Fibroblast of pulmonary artery (primary cell): ENCODE measurements at places on chromosomes 16 and 17.

GRCh38 chr17:81097134-81097942 is 62.4 kb downstream of the BAIAP2 start:
- DNase-seq = peak; percentile 83

DNA sequence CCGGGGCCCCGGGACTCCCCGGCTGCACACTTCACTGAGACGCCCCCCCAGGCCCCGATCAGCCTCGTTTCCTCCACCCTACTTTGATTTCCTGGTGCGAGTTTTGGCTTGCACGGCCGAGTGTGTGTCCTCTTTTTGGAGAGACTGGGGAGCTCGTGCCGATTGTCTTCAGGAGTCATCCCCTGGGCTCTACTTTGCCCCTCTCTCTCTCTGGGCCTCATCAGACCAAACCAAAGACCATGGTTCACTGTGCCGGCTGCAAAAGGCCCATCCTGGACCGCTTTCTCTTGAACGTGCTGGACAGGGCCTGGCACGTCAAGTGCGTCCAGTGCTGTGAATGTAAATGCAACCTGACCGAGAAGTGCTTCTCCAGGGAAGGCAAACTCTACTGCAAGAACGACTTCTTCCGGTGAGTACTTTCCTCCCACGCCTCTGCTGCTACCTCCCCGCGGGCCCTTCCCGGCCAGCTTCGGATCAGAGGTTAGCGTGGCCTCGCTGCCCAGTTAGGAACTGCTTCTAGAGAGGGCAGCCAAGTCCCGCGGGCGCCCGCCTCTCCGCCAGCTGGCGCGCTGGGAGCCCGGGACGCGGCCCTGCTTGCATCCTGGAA is 787 bp downstream of the LHX1 start:
- DNase-seq = peak; percentile 45

DNA sequence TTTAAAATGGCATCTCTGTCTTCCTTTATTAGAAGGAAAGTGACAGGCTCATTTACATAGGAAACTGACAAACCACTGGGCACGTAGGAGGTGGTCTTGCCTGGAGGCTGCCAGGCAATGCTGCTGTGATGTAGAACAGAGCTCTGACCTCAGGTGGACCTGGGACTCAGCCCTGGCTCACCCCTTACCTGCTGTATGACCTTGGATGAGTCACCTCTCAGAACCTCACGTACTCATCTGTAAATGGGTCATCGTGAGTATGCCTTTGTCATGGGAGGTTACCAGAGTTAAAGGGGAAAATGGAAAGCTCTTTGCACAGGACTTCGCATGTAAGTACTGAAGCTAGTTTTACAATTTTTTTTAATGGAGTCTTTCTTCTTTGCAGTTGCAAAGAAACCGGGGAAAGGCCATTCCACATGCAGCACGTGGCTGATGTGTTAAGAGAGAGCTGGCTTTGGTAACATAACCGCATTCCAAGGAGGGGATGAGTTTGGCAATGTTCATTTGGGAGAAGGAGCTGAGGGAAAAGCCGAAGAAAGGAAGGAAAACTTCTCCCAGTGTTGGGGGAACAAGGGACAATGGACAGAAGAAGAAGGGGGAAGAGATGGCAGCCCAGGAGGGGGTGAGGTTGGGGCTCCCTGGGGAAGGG is 37.4 kb upstream of the LONP2 start:
- peak; percentile 32 for DNase-seq

- no peak for DNase-seq
Measured at GRCh38 chr17:21545064-21545463, 147.3 kb upstream of the KCNJ18 start.

DNA sequence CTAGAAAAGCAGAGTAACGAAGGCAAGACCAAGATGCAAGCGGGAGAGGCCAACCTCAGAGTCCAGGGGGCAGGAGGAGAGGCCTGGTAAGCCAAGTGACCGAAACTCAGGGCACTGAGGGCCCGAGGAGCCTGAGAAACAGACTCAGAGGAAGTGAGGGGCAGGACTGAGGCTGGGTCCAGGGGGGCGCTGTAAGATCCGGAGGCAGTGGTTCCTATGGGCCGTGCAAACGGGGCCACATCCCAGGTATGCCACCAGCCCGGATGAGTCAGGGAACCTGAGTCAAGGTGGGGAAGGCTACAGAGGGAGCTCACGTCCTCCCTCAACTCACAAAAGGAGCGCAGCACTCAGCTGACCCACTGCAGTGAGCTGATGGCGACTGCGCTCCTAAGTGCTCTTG is 8.3 kb downstream of the ZDHHC7 start:
- DNase-seq = no peak

DNA sequence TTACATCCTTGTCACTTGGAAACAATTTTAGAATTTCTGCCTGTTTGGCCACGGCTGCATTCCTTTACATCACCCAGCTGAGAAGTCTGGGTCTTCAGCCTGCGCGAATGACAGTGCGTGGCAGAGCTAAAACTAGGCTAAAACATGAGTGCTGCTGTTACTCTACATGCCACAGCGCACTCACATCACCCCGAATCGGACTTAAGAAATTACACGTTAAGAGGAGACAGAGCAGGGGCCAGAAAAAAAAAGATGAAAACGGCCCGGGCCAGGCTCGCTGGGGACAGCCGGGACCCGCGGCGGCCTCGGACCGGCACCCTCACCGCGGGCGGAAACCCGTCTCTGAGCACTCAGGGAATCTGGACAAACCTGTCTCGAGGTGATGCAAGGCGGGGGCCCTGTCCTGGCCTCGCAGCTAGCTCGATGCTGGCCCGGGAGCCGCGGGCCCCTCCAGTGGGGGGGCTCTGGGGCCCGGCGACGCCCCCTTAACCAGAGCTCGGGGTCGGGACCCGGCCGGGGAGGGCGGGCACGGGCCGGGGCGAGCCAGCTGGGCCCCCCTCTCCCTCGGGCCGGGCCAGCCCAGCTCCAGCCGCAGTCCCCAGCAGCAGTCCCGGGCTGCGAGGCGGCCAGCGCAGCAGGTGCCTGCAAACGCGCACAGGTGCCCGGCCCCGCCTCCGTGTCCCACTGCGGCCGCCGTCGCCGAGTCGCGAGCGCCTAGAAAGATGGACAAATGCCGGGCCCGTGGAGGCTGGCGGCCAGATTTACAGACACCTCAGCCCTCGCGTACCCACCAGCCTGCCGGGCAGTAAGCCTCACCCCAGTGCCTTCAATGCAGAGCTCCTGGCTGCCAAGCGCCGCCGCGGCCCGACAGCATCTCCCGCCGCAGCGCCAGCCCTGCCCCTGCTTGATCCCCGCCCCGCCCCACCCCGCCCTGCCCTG is at the start of gene AKTIP:
Gene AKTIP, minus strand, starts transcription at position 879 of the 939 bp plus-strand sequence. CDS start 2,950 bp downstream, outside the sequence.
- peak; percentile 33 for DNase-seq

GRCh38 chr16:67084345-67085028 is 25.3 kb upstream of the PHAF1 start:
- peak; percentile 26 for DNase-seq

- peak; percentile 33 for DNase-seq
Measured at GRCh38 chr17:66304304-66305174, 2.1 kb downstream of the PRKCA start.

DNA sequence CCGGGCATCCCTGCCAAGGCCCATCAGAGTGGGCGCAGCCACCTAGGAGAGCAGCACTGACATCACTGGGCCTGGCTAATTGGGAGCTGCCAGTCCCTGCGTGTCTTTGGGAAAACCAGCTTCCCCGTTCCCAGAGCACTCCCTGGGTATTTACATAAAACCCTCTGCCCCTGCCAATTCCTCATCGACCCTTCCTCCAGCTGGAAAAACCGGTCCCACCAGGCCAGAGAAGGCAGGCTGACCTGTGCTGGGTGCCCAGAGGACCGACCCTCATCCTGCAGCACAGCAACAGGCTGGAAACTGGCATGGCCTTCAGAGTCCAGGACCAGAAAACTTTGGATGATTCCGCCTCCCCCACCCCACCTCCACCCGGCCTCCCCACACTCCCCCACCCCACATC is 8.2 kb upstream of the FOXN1 start:
- no peak for DNase-seq

GRCh38 chr17:32933881-32934280 is 5.9 kb downstream of the TMEM98 start:
- DNase-seq = no peak

- peak; percentile 80 for DNase-seq
Measured at GRCh38 chr17:49739641-49740271, 24.2 kb downstream of the FAM117A start.

GRCh38 chr17:72989074-72989610 is 103.3 kb downstream of the SLC39A11 start:
- no peak for DNase-seq

DNA sequence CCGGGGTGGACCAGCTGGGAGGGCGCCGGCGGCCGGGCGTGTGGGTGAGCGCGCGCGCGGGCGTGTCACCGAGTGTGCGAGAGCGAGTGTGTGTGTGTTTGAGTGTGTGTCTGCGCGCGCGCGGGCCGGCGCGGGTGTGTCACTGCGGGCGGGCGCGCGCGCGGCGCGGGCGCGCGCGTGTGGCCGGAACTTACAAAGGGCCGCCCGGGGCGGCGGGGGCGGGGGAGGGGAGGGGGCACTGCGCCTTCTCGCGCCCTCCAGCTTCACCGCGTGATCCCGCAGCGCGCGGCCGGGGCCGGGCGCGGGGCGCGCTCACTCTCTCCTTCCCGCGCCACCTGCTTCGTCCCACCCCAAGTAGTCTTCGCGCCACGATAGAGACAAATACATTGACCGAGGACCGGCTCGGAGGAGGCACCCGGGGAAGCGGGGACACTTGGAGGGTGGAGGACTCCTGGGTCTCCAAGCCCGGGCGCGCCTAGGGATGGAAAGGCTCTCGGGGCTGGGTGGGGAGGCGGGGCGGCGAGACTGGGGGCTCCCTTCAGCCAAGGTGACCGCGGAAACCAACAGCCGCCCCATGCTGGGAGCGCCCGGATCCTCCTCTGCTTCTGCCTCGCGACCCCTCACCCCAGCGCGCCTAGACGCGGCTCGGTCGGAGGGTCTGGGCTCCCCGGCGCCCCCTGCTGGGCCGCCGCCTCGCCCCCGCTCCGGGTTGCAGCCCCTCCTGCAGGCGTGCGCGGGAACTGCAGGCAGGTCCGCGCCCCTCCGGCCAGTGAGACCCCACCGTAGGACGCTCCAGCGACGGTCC is at the start of gene SRCIN1:
Gene SRCIN1, minus strand, starts transcription at position 112 of the 805 bp plus-strand sequence. CDS start 247 bp downstream, outside the sequence.
- no peak for DNase-seq

DNA sequence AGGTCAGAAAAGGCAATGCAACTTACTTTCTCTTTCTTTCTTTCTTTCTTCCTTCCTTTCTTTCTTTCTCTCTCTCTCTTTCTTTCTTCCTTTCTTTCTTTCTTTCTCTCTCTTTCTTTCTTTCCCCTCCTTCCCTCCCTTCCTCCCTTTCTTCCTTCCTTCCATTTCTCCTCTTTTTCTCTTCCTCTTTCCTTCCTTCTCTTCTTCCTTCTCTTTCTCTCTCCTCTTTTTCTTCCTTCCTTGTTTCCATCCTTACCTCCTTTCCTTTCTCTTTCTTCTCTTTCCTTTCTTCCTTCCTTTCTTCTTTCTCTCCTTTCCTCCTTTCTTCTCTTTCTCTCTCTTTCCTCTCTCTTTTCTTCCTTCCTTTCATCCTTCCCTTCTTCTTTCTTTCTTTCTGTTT is 819.8 kb upstream of the SOX9 start:
- no peak for DNase-seq

DNA sequence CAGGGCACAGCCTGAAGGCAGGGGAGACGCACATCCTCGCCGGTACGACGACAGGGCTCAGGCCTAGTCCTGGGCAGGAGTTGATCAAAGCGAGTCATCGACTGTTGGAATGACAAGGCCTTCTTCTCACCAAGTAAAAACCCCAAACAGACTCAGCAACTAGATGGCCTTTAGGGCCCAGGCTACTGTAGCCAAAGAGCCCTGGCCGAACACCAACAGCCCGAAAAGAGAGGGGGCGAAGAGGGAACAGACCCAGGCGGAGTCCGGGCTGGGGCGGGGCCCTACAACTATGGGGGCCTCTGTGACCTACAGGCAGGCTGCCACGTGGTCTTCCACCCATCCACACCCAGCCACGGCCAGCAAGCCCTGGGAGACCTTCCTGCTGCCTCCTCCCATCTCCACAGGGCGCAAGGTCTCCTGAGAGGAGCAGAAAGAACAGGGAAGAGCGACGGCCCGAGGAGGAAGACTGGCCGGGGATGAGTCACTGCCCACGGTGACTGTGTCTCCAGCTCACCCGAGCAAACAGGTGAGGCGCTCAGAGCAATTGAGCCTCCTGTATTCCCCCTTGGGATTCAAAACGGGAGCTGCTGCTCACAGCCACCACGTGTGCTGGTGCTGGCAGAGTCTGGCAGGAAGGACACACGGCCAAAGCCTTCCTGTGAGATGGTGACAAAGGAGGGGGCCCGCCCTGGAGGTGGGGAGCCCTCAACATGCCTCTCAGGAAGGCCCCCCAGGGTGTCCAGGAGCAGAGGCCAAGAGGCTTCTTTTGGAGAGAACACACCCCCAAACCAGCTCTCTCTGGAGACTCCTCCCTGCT is 17.7 kb downstream of the SLC16A3 start:
- DNase-seq = peak; percentile 48

GRCh38 chr16:78249832-78250231 is 150.4 kb downstream of the WWOX start:
- DNase-seq = no peak
